ENCODE measurements at places on chromosomes 5 and 9. TPM values are rescaled to one million over a fixed set of nuclear protein-coding genes. Genes with fewer than 3 reads are reported as not detected.

The HAVCR2 gene
- 5.0 TPM for total RNA-seq

The PGM5 gene
- total RNA-seq = not detected

The CHSY3 gene
- total RNA-seq = not detected

The TMEM252 gene
- not detected for total RNA-seq

The KDM3B gene
- 77.1 TPM for total RNA-seq

The SLC1A1 gene
- 0.76 TPM for total RNA-seq

The ZNF366 gene
- total RNA-seq = not detected

The ANKRA2 gene
- total RNA-seq = 42.9 TPM

The OR1N2 gene
- 0.81 TPM for total RNA-seq

The ST6GALNAC4 gene
- total RNA-seq = 31.6 TPM

The C9orf43 gene
- total RNA-seq = 0.35 TPM

The MOCS2 gene
- 14.1 TPM for total RNA-seq

Data from CD4-positive, CD25-positive, alpha-beta regulatory T cell (primary cell).